ENCODE measurements at places on chromosomes 5 and 9. TPM values are rescaled to one million over a fixed set of nuclear protein-coding genes. Genes with fewer than 3 reads are reported as not detected.

- no peak for DNase-seq
Measured at GRCh38 chr9:6917162-6917561, 159.4 kb downstream of the KDM4C start.

- DNase-seq = no peak
Measured at GRCh38 chr5:133480866-133481265, 131.5 kb downstream of the FSTL4 start.

DNA sequence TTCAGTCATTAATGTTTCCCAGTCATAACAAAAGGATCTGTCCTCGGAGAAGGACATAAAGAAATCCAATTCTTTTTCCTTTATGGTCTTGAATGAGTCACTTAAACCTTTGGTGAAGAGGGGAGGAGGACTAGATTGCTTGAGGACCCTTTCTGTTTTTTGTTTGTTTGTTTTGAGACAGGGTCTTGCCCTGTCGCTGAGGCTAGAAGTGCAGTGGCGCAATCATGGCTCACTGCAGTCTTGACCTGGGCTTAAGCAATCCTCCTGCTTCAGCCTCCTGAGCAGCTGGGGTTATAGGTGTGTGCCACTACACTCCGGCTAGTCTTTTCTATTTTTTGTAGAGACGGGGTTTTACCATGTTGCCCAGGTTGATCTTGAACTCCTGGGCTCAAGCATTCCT is 12.3 kb downstream of the TIGD6 start:
- DNase-seq = no peak

TMEM252 gene
- 1.0 TPM for polyA plus RNA-seq

NSD1 gene
- polyA plus RNA-seq = 40.7 TPM
